ENCODE measurements at places on chromosomes 16 and 17.
A peak's percentile ranks its signal among the peaks of the same experiment; 100 is the strongest.

GRCh38 chr17:47808036-47808829 lies 13.4 kb downstream of the OSBPL7 start:
- no peak for DNase-seq

- no peak for DNase-seq
Measured at GRCh38 chr17:16516594-16517051, 24.6 kb upstream of the LRRC75A start.

DNA sequence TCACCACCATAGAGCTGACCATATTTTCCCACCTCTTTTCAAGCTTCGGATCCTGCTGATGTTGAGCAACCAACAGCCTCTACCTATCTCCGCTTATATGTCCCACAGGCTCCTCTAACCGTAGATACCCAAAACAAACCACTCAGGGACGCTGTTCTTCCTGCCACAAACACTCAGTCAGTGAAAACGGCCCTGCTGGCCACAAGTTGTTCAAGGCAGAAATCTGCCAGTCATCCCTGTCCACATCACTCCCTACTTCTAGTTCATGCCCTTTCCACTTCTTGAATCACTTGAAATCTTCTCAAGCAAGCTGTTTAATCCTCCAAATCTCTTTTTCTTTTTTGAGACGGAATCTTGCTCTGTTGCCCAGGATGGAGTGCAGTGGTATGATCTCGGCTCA lies 7.9 kb downstream of the RABEP2 start:
- no peak for DNase-seq

GRCh38 chr16:82358606-82359221 lies 188.7 kb upstream of the MPHOSPH6 start:
- no peak for DNase-seq

DNA sequence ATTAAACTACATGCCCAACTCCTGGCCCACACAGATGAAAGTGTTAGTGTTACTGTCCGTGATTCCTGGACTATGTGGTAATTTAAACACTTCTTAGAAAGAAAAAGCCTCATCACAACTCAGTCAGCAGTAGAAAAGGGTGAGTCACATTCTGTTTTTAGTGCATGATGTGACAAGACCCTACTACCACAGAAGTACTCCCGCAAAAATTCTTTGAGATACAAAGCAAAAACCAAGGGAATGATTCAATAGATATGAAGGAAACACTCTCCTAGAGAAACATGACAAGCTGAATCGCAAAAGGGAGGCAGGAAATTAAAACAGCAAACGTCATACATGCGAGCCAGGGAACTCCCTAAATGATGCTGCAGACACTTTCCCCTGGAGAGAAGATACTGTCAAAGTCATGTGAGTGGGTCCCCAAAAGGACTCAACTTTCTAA lies 14.4 kb downstream of the SNN start:
- no peak for DNase-seq

DNA sequence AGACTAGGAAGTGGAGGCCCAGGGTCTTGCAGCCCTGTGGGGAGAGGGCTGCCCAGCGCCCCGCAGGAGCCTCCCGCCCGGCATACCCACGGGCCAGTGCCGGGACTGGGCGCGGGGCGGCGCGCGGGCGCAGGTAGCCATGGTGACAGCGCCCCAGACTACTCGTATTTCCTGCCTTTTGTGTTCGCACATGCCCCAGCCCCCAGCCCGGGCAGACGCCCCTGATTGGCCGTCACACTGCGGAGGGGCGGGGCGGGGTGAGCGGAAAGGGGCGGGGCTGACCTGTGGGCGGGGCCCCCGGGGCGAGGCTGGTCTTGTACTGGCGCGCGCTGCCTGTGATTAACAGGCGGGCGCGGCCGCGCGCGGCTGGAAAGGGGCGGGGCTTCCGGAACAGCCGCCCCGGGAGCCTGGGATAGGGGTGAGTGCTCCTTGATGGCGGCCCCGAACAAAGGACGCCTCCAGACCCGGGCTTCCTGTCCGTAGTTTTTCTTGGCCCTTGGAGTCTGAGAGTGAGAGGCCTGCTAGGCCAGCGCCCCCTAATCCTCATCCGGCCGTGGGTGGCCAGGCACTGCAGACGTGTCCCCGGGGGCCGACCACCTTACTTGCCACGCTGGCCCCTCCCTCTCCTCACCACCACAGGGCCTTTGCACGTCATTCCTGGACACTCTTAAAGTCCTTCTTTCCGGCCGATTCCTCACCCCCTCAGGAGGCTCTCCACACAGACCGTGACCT lies 71.0 kb downstream of the RAI1 start:
- peak; percentile 96 for DNase-seq

GRCh38 chr17:17200831-17201230 lies 5.3 kb downstream of the PLD6 start:
- no peak for DNase-seq

- no peak for DNase-seq
Measured at GRCh38 chr17:56142781-56143180, 10.5 kb upstream of the ANKFN1 start.

- no peak for DNase-seq
Measured at GRCh38 chr17:45825792-45826191, 18.9 kb upstream of the SPPL2C start.

DNA sequence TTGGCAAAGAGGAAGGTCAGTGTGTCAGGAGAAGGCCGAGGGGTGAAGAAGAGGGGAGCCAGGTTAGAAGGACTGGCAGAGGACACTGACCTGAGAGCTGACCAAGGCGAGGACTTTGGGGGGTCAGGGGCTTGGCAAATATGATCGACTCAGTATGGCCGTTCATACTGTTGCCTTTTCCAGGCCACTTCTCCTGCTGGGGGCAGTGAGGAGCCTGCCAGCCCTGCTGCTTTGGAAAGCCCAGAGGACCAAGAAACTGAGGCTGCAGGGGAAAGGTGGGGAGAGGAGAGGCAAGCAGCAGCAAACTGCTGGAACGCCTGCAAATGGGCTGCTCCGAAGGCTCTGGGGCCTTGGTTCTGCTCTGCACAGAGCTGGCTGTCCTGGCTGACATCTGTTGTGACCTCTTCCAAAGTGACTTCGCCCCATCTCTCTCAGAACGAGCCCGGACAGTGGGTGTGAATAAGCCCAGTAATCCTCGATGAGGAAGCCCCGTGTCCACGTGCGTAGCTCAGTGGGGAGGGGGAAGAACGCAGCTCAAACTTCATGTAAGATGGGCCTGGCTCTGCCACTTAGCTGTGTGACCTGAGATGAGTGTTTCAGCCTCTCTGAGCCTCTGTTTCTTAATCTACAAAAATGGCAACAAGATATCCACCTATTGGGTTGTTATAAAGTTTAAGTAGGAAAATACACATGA lies 111.3 kb downstream of the SALL1 start:
- DNase-seq, result no peak

DNA sequence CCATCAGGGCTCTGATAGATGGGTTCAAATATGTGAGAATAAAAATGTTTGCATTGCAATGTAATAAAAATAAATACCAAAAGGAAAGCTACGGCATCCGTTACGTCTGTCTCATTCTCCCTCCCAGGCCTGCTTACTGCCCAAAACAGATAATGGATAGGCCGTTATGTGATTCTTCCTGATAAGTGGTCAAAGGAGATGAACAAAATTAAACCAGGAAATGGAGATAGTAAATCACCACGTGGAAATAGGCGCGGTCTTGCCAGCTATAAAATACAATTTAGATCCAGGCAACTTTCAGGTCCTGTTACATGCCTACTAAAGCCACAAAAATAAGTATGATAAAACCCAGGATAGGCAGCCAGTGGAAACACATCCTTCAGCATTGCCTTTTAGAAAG lies 49.5 kb upstream of the CCL1 start:
- no peak for DNase-seq

GRCh38 chr16:85416228-85417109 lies 196.7 kb upstream of the GSE1 start:
- DNase-seq, result peak; percentile 76

GRCh38 chr16:88650749-88651275 lies at the start of gene CYBA:
TSS of gene CYBA (minus strand) at chr16:88651053. CDS start at chr16:88651013, 40 bp downstream.
- peak; percentile 86 for DNase-seq

- no peak for DNase-seq
Measured at GRCh38 chr17:61669522-61669921, 78.5 kb upstream of the NACA2 start.

DNA sequence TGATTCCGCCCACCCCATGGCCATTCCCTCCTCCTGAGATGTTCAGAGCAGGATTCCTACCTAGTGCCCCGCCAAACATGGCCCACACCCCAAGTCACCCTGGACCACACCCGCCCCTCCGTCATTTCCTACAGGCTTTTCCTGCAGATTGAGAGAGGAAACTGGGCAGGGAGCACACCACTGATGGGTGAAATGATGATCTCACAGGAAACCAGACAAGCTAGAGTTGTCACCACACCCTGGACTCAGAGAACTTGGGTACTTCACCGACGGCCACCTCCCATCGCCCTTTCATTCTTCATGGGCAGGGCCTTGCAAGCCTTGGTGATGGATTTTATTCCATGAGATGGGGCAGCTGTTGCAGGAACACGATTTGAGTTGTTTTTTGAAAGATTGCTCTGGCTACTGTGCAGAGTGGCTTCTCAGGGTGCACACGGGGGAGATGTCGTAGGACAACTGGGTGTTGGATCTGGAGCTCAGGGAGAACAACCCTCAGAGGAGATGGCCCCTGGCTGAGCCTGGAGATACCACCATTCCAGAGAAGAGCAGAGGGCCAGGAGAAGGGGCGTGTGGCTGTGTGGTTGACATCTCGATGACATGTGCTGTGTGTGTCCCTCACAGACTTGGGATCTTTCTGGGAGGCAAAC lies 7.4 kb upstream of the B9D1 start:
- DNase-seq, result peak; percentile 60

GRCh38 chr16:74608944-74609343 lies 2.0 kb upstream of the GLG1 start:
- DNase-seq, result peak; percentile 63

DNA sequence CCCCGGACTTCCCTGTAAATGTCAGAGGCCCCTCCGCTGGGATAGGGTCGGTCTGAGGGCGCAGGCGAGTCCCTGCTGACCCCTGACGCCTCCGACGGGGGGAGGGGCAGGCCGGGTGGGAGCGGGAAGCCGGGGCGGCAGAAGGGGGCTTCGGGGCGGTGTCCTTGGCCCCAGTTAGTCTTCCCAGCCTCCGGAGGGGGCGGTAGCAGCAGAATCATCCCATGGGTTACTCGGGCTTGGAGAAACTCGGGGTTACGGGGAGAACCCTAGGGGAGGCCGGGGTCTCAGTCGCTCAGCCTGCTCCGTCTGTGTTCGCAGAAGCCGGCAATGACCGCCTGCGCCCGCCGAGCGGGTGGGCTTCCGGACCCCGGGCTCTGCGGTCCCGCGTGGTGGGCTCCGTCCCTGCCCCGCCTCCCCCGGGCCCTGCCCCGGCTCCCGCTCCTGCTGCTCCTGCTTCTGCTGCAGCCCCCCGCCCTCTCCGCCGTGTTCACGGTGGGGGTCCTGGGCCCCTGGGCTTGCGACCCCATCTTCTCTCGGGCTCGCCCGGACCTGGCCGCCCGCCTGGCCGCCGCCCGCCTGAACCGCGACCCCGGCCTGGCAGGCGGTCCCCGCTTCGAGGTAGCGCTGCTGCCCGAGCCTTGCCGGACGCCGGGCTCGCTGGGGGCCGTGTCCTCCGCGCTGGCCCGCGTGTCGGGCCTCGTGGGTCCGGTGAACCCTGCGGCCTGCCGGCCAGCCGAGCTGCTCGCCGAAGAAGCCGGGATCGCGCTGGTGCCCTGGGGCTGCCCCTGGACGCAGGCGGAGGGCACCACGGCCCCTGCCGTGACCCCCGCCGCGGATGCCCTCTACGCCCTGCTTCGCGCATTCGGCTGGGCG lies 542 bp downstream of the GUCY2D start:
- DNase-seq, result no peak

- DNase-seq, result no peak
Measured at GRCh38 chr16:78310990-78311561, 211.6 kb downstream of the WWOX start.

DNA sequence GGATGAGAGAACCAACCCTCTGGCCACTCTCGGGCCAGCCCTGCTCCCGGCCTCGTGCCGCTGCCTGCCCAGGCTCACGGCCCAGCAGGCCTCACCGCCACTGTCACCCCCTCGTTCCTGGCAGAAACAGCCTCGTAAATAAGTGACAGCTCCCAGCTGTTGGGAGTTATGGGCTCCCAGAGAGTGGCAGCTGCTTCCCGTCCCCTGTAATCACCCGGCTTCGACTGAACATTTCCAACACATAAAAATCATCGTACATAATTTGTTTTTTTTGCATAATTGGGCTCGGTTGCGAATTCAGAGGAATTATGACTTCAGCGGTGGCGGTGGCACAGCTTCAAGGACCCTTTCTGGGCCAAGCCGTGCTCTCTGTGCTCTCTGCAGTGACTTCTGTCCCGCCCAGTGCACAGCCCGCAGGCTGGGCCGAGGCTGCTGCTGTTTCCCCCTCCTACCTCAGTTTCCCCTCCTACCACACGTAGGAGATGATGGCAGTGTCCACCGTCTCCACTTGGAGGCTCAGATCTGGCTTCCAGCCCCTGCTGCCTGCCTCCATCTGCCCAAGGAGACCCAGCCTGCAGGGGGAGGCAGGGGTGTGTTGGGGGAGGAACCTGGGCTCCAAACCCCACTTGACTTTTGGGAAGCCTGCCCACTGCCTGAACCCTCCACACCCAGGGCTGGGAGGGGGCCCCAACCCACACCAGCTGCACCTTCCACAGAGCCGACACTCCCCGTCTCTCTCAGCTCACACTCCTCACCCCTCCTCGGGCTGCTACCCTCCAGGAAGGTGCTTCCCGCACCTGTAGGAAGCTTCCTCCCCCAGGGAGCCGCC lies 84.9 kb downstream of the RTN4RL1 start:
- no peak for DNase-seq

DNA sequence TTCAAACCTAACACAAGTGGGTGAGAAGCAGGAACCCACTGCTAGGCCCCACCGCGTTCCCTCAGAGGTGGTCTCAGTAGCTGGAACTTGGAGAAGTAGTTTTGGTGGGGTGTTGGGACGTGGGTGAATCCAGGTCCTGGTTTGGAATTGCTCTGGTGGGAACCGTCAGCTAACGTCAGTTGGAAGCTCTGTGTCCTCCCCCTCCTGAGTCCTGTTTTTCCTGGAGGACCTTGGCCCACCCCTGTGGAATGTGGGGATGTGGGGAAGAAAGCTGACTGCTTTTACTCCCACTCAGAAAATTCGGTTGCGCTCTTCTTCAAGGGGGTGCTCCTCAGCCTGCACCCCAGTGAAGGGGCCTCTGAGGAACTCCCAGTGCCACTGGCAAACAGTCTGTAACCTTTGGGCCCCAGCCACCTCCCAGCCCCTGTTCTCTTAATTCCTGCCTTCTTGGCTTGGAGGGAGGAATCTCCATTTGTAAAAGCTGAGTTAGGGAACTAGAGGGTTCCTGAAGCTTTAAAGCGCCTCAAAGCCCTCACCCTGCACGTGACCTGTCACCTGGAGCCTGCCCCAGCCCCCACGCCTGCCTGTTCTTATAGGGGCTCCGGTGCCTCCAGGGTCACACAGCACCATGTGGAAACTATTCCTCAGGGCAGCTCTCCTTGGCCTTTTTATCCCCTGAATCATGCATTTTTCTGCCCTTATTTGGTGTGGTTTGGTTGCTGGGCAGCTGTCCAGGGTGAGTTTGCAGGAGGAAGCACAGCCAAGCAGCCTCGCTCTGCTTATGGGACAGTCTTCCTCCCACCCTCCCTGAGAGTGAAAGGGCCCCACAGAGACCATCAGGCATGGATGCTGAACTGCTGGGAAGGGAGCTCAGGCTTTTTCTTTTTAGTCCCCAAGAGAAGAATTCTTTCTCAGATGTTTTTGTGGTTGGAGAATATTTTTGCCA lies 16.2 kb upstream of the NAGLU start:
- DNase-seq, result no peak

GRCh38 chr17:7029659-7030058 lies 6.2 kb upstream of the SLC16A13 start:
- peak; percentile 67 for DNase-seq
